ENCODE measurements at places on chromosomes 13 and 19.

GRCh38 chr19:41801792-41802211 lies 5.4 kb downstream of the CEACAM3 start:
- no peak for DNase-seq

GRCh38 chr19:11279505-11280236 lies 16.3 kb upstream of the TSPAN16 start:
- DNase-seq: no peak

DNA sequence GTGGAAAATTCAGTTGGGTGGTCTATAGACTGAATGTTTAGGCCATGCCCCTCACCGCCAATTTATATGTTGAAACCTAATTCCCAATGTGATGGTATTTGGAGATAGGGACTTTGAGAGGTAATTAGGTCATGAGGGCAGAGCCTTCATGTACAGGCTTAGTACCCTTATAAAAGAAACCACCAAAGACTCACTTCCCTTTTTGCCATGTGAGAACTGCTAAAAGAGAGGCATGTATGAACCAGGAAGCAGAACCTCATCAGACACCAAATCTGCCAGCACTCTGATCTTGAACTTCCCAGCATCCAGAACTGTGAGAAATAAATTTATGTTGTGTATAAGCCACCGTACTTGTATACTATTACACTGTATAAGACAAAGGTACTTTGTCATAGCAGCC lies 40.6 kb downstream of the UQCRFS1 start:
- DNase-seq: no peak

DNA sequence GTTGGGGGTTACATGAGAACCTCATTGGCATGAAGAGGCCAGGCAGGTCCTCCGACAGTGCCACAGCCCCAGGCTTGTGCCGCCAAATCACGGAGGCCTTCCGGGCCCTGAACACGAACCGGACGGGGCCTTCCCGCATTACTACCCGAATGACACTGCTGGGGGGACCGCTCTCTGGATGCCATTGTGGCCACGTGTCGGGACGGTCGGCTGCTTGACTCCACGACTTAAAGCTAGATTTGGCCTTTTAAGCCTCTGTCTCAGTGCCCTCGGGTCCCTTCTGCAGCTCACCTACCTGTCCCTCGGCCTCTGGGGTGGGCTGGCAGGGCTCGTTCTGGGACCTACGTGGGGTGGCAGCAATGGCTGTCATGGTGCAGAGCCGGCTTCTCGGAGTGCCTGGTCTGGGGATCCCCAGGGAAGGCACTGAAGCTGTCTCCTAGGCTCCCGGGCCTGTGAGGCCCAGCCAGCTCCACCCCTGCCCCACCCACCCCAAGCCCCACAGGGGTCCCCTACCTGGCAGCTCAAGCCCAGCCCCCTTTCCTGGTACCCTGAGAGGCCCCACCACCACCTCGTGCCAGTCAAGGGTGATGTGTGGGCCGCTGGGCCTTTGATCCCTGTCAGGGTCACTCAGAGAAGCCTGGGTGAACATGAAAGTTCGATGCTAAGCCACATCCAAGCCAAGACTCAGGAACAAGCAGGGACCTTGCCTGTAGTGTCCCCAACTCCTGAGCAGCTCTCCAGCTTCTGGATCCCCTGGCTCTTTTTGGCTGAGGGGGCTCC lies 245.8 kb upstream of the SGCG start:
- no peak for DNase-seq

DNA sequence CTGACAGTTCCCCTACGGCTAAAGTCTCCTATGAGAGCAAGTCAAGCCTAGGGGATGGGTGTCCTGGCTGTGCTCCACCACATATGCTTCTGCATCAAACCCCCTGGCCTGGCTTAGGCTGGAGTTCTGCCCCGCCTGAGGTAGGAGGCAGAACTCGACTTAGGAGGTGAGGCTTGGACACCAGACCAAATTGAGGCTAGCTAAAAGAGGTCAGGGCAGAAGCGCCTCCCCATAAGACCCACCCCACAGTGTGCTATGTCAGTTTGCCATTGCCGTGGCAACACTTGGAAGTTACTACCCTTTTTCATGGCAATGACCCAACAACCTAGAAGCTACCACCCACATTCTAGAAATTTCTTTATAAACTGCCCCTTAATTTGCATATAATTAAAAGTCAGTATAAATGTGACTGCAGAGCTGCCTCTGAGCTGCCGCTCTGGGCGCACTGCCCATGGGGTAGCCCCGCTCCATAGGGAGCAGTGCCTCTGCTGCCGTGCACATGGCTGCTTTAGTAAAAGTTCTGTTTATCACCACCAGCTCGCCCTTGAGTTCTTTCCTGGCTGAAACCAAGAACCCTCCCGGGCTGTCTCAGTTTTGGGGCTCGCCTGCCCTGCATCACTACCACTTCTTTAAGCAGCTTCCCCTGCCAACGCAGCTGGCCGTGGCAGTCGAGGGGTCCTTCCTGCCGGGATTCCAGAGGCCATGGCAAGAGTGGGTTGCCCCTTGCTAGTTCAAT lies 20.2 kb downstream of the AP1M1 start:
- no peak for DNase-seq

DNA sequence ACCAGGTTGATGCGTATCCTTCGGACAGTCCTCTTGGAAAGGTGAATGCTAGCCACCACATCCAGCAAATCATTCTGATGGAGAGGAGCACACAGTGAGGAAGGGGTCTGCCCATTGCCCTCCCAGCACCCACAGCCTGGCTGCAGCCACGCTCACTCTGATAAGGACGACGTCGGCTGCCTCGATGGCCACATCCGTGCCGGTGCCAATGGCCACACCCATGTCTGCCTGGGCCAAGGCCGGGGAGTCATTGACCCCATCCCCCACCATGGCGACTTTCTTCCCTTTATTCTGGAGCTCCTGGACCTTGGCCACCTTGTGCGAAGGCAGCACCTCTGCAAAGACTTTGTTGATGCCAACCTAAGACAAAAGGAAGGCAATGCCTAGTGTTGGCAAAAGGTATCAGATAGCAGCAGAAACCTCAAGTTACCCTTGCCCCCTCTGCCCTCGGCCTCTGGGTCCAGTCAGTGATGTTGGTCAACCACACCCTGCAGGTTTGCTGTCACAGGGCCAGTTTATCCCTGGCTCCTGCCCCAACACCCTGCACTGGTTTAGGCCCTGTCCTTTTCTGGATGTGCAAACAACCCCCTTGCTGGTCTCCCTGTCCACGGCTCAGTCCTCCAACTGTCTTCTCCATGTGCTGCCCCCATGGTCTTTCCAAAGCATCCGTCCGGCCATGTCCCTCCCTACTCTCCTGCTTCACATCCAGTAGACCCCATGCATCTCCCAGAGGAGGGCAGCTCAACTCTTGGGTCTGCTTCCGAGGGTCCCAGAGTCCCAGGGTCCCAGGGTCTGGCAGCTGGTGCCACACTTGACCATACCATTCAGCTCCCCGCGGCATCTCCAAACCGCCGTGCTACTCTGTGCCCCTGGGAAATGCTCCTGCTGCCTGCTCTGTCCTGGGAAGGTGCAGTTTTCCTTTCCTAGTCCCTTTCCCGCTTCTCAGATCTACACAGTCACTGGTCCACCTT lies 73.6 kb downstream of the ATP7B start:
- DNase-seq: no peak

- DNase-seq: no peak
Measured at GRCh38 chr13:47845981-47846380, 155.1 kb downstream of the SUCLA2 start.

DNA sequence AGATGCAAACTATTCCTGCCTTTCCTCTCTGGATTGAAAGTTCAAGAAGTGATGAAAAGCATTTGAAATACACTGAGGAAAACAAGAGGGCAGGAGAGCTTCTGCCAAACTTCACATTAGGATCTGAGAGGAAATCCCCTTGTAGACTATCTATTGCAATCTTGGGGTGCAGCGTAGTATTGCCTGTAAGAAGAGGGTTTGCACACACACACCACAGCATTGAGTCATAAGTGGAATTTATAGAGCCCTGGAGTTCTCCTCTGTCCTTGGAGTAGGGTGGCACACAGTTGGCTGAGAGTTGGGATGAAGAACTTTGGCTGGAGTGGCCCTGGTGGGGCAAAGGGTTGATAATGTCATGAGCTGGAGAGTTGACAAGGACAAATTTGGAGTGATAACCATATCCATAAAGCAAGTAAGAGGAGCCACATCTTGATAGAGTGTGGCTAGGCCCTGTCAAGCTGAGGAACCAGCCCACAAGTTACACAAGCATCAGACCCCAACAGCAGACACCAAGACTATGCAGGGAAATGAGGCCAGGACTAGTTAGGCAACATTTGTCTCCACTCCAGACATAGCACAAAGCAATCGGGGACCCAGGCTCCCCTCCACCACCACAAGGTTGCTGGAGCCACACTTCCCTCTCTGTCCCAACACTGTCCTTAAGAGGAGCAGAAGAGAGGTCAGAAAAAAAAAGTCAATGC lies 520.9 kb downstream of the KLF5 start:
- no peak for DNase-seq

DNA sequence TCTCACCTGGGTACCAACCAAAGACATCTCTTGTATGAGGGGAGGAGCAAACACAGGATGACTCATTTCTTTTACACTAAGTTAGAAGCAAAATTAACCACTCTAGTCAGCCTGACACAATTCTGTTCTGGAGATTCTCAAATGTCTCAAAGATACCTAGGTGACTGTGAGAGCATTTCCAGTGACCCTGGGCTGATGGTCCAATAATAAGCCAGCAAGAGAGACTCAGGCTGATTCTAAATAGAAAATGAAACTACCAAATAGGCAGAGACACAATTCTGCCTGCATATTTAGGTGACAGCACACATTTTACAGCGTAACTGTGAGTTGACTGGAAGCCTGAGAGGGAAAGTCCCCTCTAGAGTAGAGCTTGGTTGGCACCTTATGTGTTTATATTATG lies 16.3 kb downstream of the ZNF91 start:
- DNase-seq: no peak

DNA sequence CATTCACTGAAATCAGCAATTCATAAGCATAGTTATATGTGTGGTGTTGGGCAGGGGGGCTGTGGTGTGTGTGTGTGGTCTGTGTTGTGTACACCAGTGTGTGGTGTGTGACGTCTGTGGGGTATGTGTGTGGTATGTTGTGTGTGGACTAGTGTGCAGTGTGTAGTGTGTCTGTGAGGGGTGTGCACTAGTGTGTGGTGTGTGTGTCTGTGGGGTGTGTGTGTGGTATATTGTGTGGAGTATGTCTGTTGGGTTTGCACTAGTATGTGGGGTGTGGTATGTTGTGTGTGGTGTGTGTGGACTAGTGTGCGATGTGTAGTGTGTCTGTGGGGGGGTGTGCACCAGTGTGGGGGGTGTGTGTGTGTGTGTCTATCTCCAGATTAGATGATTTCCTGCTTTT lies 7.2 kb upstream of the CDC16 start:
- DNase-seq: no peak

DNA sequence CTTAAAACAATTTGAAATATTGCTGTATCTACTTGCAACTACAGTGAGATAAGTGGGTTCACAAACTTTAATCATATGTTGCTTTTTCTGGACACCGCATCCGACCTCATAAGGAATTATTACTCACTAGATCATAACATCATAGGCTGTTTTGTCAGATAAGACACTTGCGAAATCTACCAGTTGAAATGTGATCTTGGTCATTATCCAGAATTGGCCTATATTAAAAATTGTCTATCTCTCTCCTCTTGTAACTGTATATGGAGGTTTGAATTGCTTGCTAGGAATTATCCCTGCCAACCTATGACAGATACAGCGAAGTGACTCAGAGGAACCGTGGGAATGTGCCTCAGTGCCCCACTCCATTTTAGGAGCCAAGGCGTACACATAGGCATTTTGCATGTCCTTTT lies 117.0 kb upstream of the POSTN start:
- no peak for DNase-seq

GRCh38 chr13:48500652-48501197 lies 32.2 kb downstream of the RCBTB2 start:
- no peak for DNase-seq
